Stimulated activated CD8-positive, alpha-beta memory T cell treated with anti-CD3 and anti-CD28 coated beads, Interleukin-15, amount 100 ng/mL, for 24 hours (primary cell): ENCODE measurements at places on chromosomes 5 and 9.

- DNase-seq, result no peak
Measured at GRCh38 chr5:51275428-51275827, 107.8 kb upstream of the ISL1 start.

DNA sequence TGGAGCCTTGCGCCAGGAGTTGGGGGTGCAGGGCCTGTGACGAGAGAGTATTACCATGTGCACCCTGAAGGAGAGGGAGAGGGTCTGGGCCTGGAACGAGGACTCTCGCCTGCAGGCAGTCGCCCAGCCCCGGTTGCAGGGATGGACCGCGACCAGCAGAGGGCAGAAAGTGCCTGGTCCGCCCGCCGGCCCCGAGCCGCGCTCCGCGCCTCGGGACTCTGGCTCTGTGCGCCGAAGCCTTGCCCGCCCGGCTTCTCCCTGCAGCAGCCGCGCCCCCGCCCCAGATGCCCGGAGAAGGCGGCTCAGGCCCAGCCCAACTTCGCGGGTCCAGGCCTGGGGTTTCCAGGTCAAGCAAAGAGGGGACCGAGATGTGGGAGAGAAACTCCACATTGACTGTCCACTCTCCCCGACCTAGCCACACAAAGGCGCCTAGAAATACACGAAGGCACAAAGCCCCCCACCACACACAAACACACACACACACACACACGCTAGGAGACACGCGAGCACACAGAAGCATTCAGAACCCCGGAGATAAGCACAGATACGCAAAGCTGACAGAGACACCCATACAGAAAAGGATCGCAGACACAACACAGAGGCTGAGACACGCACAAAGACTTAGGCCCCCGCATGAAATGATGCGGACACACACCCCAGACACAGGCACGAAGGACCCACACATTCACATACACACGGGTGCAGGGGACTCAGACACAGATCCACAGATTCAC is 2.0 kb upstream of the LMX1B start:
- DNase-seq, result peak; percentile 38

GRCh38 chr9:96487949-96488348 is 38.0 kb downstream of the HABP4 start:
- DNase-seq, result no peak

GRCh38 chr5:447501-447900 is 4.5 kb downstream of the EXOC3 start:
- DNase-seq, result no peak

GRCh38 chr5:1806974-1807373 is 5.8 kb downstream of the NDUFS6 start:
- DNase-seq, result no peak

- no peak for DNase-seq
Measured at GRCh38 chr5:112935675-112936074, 13.6 kb upstream of the REEP5 start.

DNA sequence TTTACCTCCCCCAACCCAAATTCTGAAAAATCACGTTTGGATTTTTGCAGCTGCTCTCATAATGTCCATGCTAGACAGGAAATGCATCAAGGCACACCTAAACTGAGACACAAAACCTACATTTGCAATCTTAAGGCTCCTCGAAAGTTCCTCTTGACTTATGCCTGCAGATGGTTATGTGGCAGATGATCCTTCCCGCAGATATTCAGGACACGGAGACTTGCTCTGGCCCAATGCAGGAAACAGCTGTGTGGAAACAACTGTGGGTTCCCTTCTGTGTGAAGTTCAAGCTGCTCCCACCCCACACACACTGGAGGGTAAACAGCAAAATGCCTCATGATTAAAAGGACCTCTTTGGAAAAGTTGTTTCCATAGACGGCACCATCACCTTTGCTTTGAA is 253.8 kb downstream of the EBF1 start:
- no peak for DNase-seq

GRCh38 chr9:27572918-27573633 is at the start of gene C9orf72:
Gene C9orf72 (minus strand): TSS chr9:27573481. CDS start chr9:27567120, 6,361 bp downstream.
- peak; percentile 86 for DNase-seq

DNA sequence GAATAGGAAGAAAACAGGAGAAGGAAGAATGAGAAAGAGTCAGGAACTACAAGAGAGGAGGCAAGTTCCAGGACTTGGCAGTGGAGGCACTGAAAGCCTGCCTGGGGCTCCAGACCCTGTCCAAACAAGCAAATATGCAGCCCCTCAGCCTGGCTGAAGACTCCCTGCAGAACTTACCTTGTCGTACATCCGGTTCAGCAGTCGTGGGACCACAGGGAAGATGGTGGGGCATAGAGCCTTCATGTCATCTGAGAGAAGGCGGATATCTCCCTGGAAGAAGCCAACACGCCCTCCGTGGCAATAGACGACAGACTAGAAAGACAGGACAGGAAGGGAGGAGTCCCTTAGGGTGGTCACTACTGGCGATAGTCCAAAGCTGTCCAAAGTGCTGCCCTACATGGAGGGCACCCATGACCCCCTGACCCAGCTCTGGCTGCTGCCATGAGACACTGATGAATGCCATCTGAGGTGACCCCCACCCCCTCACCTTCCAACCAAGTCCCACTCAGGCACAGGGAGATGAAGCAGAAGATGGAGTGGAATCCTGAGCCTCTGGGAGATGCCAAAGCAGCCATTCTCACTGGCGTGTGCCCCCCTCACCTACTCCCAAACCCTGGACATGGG is 27.7 kb upstream of the MEIKIN start:
- DNase-seq, result no peak

GRCh38 chr5:171660434-171660833 is 125.2 kb upstream of the SMIM23 start:
- no peak for DNase-seq

DNA sequence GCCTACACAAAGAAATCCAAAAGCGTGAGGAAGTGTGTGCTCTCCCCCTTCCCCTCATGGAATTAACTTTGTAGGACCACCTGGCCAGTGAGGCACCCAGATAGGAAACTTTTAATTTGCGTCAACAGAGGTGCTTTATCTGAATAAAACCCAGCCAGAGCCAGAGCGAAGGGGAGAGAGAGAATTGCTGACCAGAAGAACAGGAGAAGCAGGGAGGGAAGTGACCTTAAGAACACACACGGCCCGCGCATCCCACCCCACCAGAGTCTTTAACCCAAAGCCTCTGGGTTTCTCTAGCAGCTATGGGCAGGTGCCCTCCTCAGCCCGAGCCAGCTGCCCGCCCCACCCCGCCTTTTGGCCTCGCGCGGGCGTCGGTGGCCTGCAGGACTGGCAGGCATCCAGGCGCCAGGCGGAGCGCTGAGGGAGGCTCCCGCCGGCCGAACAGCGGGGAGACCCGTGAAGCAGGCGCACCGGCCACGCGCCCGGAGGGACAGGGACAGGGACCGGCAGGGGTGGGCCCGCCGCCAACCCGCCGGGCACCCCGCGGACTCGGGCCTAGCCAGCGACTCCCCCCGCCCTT is 580 bp downstream of the ERAP1 start:
- no peak for DNase-seq

GRCh38 chr9:129287619-129288305 is 109.7 kb upstream of the IER5L start:
- DNase-seq, result no peak

GRCh38 chr5:75640395-75640794 is 29.1 kb downstream of the ANKDD1B start:
- DNase-seq, result no peak

DNA sequence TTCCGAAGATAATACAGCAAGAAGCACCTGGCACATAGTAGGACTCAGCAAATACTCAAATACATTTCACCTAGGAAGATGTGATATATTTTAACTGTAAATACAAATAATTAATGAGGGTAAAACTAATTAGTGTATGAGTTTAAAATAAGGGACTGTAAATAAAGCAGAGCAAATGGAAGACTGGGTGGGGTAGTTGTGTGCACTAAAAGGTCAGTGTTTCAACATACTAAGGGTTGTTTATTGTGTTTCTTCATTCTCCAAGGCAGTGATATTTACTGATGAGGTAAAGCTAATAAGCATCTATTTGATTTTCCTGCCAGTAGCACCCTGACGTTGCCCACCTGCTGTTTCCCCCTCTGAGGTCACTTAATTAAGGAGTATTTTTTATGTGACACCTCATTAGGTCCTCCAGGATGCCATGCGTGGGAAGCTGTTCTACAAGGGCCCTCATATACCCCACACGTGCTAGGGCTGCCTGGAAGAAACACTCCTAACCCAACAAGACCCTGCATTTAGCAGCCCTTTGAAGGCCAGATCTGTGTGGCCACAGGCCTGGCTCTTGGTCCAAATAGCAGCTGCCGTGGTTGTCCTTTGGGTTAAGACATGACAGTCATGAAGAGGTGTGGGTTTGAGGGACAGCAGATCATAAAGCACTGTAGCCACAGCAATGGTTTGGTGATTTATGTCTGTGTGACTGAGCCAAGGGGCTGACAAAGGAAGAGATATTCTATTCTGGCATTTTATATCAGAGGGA is 97.5 kb upstream of the RPS23 start:
- DNase-seq, result no peak

DNA sequence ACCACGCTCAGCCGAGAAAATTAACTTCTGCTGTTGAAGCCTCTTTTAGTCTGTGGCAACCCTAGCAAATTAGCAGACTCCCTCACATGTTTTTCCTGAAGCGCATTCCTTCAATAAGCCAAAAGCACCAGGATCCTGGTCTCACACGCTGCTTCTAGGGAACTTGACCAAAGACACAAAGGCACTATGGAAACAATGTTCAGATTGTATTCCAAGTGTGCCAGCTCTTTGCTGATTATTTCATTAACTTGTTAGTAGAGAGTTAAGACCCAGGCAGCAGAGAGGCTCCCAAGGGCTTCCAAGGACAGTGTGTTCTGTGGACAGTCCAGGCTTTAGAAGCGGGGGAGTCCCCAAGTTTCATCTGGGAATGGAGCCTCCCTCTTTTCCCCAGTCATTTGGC is 94.4 kb upstream of the BASP1 start:
- DNase-seq, result no peak

GRCh38 chr5:115096034-115096769 is 73.5 kb downstream of the TRIM36 start:
- DNase-seq, result no peak

GRCh38 chr9:6899274-6899673 is 141.5 kb downstream of the KDM4C start:
- no peak for DNase-seq

DNA sequence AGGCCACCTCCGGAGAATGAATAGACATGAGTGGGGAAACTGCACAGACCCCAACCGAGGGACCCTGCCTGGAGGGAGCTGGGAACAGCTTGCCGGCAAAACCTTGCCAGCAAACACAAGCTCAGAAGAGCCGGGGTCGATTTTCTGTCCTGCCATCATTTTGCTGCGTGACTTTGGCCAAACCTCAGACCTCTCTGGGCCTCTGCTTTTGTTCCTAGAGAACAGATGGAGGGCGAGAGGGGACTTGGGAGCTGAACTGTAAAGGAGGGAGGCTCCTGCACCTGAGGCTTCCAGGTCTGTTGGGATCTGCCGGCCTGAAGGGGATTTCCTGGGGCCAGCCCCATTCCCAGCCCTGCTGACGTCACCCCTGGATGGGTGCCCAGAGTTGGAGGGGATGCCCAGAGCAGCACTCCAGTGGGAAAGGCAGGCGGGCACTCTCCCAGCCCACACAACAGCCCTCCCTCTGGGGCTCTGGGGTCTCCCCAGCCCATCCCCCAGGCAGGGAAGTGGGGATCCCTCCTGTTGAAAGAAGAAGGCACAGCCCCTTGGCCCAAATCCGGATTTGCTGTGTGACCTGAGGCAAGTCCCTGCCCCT is 40.4 kb upstream of the SYNPO start:
- no peak for DNase-seq

GRCh38 chr9:6302417-6302816 is 25.8 kb upstream of the TPD52L3 start:
- no peak for DNase-seq

- no peak for DNase-seq
Measured at GRCh38 chr9:135224921-135225541, 137.6 kb downstream of the OLFM1 start.

DNA sequence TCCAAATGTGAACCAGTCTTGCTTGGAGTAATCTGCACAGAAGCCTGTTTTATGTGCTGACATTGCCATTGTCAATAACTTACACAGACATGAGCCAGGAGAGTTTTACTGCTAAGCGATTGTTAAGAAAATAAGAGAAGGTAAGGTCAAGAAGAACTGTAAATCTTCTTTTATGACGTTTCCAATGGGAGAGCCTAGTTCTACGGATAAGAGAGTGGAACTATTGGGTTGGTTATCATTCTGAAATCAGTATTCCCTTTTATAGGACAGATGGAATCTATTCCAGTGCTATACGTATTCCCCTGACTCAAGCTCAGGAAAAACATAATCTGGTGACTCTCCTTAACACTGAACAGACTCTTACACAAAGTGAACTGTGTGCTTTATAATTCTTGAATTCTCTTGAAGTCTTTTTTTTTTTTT is 137.9 kb upstream of the OTULINL start:
- no peak for DNase-seq

DNA sequence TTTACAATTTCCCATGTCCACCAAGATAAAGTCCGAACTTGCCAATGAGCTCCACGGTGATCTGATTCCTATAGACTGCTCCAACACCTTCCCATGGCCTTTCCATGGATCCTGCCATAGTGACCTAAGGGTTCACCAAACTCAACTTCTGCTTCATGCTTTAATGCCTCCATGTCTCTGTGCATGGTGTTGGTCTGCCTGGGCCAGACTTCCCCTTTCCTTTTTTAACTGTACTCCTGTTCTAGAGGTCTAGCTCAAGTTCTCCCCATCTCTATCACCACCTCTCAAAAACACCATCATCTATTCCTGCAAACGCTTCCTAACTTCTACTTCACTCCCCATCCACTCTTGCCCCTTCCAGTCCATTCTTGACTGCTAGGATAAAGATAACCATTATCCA is 14.8 kb upstream of the SMARCA2 start:
- no peak for DNase-seq

DNA sequence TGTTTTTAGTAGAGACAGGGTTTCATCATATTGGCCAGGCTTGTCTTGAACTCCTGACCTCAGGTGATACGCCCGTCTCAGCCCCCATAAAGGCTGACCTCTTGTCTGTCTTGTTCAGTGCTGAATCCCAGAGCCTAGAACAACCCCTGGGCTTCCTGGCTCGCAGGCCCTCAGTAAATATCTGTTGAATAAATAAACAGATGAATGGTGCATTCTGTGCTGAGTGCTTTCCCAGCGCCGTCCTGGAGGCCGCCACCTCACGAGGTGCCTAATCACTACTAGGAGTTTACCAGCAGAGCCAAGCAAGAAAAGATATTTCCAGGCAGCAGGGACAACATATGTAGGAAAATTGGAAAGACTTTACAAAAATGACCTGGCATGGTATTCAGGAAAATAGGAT is 88.5 kb downstream of the SNX24 start:
- no peak for DNase-seq

DNA sequence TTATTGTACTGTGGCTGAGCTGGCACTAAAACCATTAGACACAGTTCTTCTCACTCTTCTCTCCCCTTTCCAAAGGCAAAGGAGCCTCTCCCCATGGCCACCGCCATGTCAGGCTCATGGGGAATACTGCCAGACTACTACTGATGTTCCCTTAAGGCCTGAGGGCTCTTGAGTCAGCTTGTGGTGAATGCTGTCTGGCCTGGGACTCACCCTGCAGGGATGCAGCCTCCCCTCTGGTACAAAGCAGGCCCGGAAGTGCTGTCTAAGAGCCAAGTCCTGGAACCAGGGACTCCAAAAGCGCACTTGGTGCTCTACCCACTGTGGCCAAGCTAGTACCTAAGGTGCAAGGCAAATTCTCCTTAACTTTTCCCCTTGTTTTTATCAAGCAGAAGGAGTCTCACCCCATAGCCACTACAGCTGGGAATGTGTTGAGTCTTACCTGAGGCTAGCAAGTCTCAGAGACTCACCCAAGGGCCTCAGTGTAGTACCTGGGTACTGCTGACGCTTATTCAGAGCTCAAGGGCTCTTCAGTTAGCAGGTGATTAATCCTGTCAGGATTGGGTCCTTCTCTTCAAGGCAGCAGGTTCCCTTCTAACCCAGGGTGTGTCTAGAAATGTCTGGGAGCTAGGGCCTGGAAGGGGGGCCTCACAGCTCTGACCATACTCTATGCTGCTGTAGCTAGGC is 33.2 kb upstream of the C5orf46 start:
- no peak for DNase-seq
